Amniotic epithelial cell (primary cell): ENCODE measurements at places on chromosomes 1 and 21.

DNA sequence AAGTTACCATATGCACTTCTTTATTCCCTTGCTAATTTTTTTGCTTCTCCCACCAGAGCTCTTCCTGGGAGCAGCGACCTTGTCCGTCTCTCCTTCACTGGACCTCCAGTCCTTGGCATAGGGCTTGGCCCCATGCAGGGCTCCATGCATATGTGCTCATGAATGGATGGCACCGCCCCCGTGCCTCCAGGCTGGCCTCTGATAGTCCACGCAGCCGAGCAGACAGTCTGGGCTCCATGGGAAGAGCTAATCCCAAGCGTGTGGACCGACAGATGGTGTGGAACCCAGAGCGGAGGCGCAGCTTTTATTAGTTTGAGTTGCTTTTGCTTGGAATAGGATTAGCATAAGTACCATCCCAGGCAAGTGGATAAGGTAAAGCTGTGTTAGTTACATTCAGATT is 41.8 kb downstream of the CDCP2 start:
- no peak for DNase-seq

GRCh38 chr1:4267381-4268261 is 367.5 kb upstream of the C1orf174 start:
- DNase-seq, result no peak

DNA sequence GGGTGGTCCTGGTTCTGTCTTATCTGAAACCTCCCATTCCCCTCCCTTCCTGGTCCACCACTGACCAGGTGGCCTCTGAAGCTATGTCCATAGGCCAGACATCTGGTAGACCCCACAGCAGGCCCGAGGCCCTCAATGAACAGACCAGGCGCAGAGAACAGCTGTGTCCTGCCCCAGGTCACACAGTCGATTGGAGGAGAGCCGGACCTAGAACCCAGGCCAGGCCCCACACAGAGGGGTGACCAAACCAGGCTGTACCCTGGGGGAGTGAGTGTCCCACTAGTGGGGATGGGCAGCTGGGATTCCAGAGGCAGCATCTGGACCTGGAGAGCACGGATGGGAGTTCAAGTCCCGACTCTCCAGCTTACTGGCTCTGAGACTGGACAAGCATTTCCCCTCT is 29.2 kb downstream of the RNU1-1 start:
- no peak for DNase-seq

DNA sequence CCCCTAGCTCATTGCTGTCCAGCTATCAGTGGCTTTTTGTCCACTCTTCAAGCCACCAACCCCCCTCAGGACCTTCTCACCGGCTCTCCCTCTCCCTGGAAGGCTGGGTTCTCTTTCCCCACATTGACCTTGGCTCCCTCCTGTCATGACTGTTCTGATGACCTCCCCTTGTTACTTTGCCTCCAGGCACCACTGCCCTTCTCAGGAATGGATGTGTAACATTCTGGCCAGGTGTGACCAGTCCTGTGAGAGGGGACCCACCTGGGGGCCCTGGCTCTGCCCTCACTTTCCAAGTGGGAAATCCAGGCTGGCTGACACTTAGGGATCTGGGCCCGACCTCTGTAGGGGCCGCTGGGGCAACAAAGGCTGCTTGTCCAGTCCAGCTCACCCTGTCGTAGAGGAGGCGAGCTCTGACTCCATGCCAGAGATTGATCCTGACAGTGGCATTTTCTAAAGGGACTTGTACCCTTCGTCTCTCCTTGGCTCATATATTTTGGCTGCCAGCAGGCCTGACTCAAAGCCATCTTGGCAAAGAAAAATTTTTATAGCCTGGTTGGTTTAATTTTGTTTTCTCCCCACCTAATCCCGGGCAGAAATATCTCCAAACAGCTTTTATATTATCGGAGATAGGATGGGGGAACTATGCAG is 37.9 kb upstream of the USP24 start:
- no peak for DNase-seq

GRCh38 chr1:204523605-204524215 is 7.5 kb downstream of the MDM4 start:
- peak; percentile 18 for DNase-seq

DNA sequence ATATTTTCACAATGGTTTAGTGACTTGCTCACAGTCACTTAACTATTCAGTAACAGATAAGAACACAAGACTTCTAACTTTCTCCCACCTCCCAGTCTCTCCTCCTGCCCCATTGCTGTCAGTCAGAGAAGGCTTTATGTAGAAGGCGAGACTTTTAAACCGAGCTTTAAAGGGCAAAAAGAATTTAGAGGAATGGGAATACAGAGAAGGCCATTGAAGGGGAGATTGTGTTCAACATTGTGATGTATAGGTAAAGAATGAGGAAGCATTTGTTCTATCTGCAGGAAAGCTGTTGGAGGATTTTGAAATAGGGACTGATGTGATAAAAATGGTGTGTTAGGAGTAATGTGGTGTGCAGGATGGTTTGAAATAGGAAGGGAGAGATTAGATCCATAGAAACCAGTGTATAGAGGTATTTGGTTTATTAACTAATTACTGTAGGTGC is 7.3 kb downstream of the POU2F1 start:
- DNase-seq, result peak; percentile 34

DNA sequence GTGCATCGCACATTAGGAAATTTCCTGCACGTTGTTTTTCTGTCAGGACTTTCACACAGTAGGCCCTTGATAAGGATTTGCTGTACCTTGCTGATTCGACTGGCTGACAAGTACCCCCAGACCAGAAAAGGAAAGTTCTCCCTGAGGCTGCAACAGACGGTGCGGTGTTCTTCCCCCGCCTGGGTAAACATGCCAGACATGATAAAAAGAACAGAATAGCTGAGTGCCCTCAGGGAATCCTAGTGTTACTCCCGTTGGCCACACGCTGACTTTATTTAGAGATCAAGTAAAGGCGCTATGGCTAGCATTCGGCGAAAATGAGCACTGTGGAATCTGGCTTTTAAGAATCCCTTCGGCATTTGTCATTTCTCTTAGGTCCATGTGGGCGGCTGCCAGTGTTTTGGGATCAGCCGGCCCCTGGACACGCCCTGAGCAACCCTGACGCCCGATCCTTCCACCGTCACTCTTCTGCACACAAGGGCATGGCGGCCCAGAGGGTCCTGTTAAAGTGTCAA is 607.7 kb downstream of the KIF26B start:
- DNase-seq, result no peak

DNA sequence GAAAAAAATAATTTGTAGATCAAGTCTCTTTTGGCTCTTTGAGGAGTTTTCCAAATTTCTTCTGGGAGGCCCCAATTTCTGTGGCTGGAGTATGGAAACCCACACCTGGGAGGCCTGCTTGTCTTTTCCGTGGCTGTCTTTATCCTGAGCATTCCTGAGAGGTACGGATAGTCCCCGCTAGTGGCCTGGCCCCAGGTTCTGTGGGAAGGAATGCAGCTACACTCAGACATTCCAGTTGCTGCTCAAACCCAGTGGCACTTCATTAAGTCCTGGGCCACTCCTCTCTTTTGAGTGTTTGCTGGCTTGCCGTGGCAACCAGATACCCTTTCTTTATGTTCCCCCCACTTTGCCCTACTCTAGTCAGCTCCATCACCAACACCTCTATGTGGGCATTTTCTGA is 310.4 kb downstream of the ASTN1 start:
- DNase-seq, result no peak

GRCh38 chr1:113253590-113253989 is 136.7 kb upstream of the MAGI3 start:
- no peak for DNase-seq

- DNase-seq, result no peak
Observed at GRCh38 chr21:21029164-21029563, 31.0 kb downstream of the NCAM2 start.

DNA sequence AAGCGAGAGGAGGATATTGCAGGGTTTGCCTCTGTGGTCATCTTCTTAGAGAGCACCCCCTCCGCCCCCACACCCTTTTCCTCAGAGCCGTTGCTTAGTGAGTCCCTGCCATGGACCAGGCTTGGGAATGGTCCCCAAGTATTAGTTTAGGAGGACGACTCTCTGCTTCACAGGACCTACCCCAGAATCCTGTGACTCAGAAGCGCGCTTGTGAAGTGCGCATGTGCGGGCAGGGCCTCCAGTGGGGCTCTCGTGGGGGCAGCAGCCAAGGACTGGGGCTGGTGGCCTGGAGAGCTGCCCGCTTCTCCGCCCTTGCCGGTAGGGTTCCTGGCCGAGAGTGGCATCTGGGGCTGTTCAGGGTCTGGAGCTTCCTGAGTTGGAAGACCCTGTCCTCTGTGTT is 37.3 kb upstream of the HMGN1 start:
- DNase-seq, result peak; percentile 52

- DNase-seq, result no peak
Observed at GRCh38 chr1:54287176-54287650, 87.2 kb downstream of the MRPL37 start.

GRCh38 chr21:30271156-30271555 is 11.6 kb downstream of the KRTAP24-1 start:
- DNase-seq, result no peak

- DNase-seq, result no peak
Observed at GRCh38 chr1:167777269-167777650, 55.5 kb downstream of the MPZL1 start.
